ENCODE measurements at places on chromosomes 4 and X.

GRCh38 chr4:77899607-77900006 lies 37.0 kb downstream of the MRPL1 start:
- DNase-seq = no peak

DNA sequence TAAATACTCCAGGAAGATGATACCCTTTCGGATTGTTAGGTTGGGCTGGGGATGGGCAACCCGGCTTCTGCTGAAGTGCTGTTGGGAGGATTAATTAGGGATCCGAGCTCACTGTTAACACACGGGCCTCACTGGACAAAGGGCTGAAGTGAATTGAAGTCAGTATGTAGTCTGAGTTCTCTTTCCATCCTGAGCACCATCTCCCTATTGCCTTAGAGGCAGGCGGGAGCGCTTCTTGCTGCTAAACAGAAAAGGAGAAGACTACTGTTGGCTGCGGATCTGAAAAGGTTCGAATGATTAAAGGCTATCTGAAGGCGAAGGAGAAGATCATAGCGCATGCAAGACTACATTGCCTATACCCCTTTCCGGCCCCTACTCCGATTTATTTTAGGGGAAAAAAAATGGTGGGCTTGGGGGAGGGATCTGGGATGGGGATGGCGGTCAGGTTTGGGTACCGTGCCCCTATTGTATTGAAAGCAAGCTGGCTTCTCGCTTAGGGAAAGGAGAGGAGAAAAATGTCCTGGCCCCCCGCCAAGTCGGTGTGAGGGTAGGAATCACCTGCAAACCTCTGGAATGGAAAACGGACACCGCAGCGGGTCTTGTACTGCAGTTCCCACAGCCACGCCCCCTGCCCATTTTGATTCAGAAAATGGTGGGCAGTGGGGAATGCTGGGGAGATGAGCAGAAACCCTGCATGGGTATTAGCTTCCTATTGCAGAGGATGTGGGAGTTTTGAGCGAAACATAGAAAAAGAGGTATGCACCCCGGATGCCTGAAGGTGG lies 22.3 kb downstream of the MORF4L2 start:
- DNase-seq = no peak

DNA sequence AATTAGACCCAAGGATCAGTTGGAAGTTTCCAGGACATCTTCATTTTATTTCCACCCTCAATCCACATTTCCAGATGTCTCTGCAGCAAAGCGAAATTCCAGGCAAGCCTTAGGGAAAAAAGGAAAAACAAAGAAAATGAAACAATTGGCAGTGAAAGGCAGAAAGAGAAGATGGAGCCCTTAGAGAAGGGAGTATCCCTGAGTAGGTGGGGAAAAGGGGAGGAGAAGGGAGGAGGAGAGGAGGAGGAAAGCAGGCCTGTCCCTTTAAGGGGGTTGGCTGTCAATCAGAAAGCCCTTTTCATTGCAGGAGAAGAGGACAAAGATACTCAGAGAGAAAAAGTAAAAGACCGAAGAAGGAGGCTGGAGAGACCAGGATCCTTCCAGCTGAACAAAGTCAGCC lies at the start of gene PLP1:
TSS of gene PLP1 (plus strand) at position 295 of the 400 bp plus-strand sequence. CDS start 156 bp downstream, outside the sequence.
- DNase-seq = no peak

GRCh38 chrX:37847733-37848197 lies 394 bp upstream of the DYNLT3 start:
- no peak for DNase-seq

DNA sequence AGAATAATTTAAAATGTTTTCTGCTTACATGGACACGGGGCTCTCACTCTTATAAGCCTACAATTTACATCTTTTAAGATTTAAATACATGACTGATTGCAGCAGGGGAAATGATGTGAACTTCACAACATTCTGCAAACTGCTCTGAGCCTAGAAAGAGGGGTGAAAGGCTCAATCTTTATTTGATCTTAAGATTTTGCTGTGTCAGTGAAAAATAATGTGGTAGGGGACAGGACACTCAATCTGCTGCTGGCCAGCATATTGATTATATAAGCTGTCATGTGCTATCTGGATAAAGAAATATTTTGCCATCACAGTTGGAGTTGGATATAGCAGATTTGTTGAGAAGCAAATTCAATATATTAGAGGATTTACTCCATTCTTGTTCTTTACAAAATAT lies 2210.5 kb downstream of the PCDH7 start:
- no peak for DNase-seq

GRCh38 chr4:95020521-95020920 lies 262.8 kb downstream of the BMPR1B start:
- no peak for DNase-seq

- no peak for DNase-seq
Observed at GRCh38 chrX:25198253-25198652, 182.5 kb upstream of the ARX start.

DNA sequence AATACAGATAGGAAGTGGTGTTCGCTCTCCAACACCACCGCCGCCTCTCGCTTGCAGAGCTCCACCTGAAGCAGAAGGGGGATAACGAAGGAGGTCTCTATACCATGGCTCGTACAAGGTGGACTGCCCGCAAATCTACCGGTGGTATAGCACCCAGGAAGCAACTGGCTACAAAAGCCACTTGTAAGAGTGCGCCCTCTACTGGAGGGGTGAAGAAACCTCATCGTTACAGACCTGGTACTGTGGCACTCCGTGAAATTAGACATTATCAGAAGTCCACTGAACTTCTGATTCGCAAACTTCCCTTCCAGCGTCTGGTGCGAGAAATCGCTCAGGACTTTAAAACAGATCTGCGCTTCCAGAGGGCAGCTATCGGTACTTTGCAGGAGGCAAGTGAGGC lies 5.2 kb upstream of the BMP15 start:
- DNase-seq = no peak
